Left hindlimb (tissue), 1 donor: ENCODE measurements at places on chromosomes 12 and 14.

DNA sequence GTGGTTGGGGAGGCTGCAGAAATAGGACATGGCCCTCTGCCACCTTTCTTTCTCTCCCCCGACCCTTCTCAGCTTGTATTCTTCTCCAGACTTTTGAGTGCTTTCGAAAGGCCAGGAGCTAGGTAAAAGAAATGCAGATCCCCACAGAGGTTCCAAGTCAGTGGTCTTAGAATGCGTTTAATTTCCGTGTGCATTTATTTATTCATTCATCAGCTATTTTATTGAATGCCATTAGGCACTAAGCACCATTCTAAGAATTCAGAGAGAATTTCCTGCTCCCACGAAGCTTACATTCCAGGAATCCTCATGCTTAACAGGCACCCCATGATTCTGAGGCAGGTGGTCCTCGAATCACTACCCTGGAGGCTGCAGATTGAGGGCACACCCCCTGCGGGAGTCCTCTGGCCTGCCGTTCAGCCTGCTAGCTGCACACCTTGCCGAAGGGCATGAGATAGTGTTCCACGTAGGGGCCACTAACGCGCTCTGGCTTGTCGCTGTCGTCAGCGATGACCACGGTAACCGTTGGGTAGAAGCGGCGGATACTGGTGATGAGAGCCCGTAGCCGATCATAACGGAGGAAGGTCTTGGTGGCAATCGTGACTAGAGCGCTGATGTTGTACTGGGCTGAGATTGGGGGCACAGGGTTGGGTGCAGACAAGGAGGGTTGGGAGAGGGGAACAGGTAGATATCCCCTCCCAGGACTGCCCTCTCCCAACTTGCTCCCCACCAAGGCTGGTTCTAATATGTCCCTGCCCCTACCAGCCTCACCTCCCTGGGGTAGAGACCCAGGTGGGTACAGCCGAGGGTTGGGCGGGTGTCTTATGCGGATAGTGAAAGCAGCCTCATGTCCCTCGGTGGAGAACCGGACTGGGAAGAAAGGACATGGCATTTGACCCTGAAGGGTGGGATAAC is 4.5 kb downstream of the B4GALNT1 start:
- no peak for DNase-seq

DNA sequence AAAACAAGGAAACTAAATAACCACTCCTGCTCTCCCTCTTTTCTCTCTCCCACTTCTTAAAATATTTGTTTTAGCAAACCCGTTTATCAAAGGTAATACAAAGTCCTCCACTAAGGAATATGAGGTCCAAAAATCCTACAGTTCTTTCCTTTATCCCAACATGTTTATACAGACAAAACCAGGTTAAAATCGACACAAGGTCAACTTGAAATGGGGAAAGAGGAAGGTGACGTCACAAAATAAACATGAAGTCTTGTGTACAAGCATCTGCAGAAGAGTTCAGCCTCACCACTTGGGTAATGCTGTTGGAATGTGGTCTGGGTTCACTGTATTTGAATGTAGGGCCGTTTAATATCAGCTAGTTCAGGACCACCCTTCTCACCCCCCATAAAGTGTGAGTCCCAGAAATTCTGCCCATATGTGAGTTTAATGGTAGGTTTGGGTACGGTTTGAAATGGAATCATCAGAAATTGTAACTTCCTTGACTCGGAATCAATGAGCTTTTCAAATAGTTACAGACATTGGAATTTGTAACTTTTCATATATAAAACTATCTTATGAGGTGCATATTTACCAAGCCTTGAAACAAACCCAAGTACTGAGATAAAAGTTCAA is 120.0 kb upstream of the SLC38A2 start:
- DNase-seq = no peak

GRCh38 chr12:56633468-56634241 is 3.5 kb upstream of the BAZ2A start:
- DNase-seq = no peak

GRCh38 chr12:7101694-7102131 is 7.3 kb downstream of the C1RL start:
- no peak for DNase-seq

- no peak for DNase-seq
Measured at GRCh38 chr14:61589691-61590581, 105.4 kb upstream of the HIF1A start.

GRCh38 chr14:36723530-36723929 is 61.9 kb downstream of the PAX9 start:
- DNase-seq = no peak

DNA sequence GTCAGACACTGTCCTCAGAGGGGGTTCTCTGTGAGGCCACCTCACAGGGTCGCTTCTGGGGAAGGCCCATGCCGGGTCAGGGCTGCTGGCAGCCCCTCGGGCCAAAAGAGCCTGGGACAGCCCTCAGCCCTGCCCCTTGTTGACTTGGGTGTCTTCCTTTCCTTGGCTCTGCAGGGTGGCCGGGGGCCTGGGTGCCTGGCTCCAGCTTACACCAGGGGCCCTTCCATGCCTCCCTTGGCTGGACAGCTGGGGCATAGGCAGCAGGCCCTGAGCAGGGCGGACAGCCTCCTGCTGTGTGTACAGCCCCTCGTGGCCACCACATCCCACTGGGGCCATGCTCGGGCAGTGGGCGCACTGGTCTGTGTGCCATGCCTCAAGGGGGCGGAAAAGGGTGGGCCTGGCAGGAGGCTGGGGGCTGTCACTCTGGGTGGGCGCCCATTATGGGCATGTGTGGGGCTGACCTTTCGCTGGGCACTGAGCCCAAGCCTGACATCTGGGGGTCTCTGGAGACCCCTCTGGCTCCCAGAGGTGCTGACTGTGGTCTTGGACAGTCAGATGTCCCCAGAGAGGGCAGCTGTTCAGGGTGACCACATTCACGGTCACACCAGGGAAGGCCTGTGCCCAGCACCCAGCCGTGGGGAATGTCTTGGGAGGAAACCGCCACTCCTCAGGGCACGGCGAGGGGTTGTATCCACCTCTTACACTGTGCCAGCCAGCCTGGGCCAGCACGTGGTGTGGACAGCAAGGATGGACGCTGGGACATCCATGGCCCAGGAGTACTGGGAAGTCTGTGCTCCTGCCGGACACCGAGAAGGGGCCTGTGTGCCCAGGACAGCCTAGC is 313.3 kb downstream of the TMEM121 start:
- no peak for DNase-seq
